ENCODE measurements at places on chromosomes 2 and 18.

GRCh38 chr2:172380436-172381274 lies 46.7 kb upstream of the ITGA6 start:
- DNase-seq = no peak

DNA sequence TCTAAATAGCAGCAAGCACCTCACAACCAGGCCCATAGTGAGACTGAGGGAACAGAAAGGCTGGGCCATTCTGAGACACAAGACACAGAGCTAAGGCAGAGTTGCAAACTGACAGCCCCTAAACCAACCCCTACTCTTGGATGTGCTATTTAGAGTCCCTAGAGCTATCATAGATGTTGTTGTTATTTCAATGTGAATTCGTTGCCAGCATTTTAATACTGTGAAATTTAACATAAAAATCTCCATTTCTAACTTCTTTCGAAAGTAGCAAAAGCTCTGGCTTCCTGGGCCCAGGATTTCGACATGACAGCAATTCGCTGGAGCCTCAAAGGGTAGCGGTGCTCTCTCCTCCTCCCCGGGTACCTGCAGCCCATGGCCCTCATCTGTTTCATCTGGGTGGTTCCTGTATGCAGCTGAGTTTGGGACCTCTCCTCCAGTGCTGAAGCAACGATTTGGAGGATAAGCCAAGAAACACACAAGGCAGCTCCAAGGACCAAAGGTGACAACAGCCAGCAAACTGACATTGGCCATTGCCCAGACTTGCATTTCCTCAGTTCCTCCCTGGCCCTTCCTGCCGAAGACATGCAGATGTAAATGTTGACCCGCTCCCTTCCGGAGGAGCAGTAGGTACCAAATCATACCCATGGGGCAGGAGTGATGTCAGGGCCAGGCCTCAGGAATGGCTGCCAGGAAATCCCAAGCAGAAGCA lies 254.4 kb upstream of the NCKAP5 start:
- no peak for DNase-seq

- DNase-seq = peak; percentile 62
Observed at GRCh38 chr18:10519999-10520935, 5.6 kb upstream of the NAPG start.

DNA sequence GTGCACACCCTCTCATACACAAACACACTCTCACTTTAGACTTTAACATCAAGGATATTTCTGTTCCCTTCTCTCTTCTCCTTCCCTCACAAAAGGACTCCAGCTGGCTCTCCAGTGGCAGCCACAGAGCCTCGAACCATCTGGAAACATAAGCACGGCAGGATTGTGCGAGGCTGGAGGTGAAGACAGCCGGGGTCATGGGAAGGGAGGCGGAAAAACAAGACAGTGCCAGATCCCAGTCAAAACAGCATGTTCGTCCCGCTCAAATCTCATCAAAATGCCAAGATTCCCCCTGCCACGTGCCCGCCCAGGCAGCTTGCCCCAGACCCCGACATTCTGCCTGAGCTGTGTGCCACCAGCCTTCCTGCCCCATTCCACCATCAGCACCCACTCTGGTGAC lies 180.3 kb downstream of the ZBTB7C start:
- DNase-seq = no peak

GRCh38 chr2:207683879-207684627 lies 27.4 kb upstream of the CCNYL1 start:
- DNase-seq = no peak
